ENCODE measurements at places on chromosomes 5 and 9. TPM values are rescaled to one million over a fixed set of nuclear protein-coding genes. Genes with fewer than 3 reads are reported as not detected.

- no peak for DNase-seq
- H3K4me1 ChIP-seq: no peaks in the 10 kb centered on the region
- H3K4me3 ChIP-seq: no peak overlapping the region
- no peak overlapping the region for H3K27ac ChIP-seq
- peaks cover 25% of the 10 kb centered on the region for H3K27me3 ChIP-seq
- no peaks in the 10 kb centered on the region for H3K36me3 ChIP-seq
Measured at GRCh38 chr9:117772960-117773359, 68.8 kb downstream of the TLR4 start.

GRCh38 chr9:94945197-94946144, 219.0 kb downstream of the AOPEP start:
- H3K27ac ChIP-seq: no peak overlapping the region
- no peaks in the 10 kb centered on the region for H3K36me3 ChIP-seq
- no peak overlapping the region for H3K4me3 ChIP-seq
- peaks cover 9% of the 10 kb centered on the region for H3K4me1 ChIP-seq
- DNase-seq: no peak

The DMRTA1 gene
- total RNA-seq: not detected

DNA sequence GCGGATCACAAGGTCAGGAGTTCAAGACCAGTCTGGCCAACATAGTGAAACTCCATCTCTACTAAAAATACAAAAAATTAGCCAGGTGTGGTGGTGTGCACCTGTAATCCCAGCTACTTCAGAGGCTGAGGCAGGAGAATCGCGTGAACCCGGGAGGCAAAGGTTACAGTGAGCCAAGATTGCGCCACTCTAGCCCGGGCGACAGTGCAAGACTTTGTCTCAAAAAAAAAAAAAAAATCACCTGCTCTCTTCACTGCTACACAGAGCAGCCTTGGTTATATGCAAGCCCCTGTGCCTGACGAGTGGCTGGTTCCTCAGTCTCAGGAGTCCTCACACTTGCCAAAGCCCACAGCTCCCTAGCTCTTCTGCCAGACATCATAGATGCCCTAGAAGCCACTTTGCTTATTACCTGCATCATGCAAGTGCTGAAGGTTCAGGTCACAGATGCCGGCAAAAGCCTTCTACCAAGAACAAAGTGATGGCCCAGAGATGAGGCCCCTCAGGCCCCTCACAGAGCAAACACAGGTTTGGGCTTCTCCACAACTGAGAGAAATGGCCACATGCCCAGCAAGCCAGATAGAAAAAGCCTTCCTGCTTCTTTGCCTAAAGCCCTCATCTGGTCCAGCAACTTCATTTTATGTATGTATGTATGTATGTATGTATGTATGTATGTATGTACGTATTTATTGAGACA, 176.4 kb downstream of the AUH start:
- H3K27me3 ChIP-seq: no peaks in the 10 kb centered on the region
- DNase-seq: no peak
- H3K4me3 ChIP-seq: no peak overlapping the region
- peaks cover 30% of the 10 kb centered on the region for H3K4me1 ChIP-seq
- peaks cover 29% of the 10 kb centered on the region for H3K36me3 ChIP-seq

DNA sequence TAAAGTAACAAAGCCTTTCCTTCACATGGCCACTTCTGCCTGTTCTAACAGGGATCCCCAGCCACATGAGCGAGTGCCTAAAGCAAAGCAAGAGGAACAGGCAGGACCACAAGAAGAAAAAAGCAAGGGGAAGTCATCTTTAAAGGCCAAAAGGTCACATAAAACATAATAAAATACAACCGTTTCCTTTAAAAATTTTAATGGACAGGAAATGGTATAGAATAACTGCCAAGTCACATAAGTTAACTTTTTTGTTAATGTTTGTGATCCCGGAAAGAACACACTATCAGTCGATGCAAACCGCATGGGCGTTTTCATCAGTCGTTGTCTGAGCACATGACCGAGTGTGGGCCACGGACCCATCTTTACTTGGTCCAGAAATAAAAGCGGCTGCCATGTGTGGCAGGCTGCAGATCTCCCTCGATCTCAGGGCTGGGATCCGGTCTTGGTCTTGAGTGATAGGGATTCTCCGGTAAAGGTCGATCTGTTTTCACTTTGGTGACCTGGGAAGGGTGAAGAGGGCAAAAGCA, 15.6 kb downstream of the NDUFA8 start:
- no peaks in the 10 kb centered on the region for H3K4me1 ChIP-seq
- H3K36me3 ChIP-seq: peaks cover 36% of the 10 kb centered on the region
- DNase-seq: no peak
- no peaks in the 10 kb centered on the region for H3K27me3 ChIP-seq
- H3K27ac ChIP-seq: no peak overlapping the region

- H3K27me3 ChIP-seq: peaks cover 23% of the 10 kb centered on the region
- H3K4me3 ChIP-seq: no peak overlapping the region
- no peaks in the 10 kb centered on the region for H3K4me1 ChIP-seq
Measured at GRCh38 chr5:154095904-154096303, 57.1 kb downstream of the MFAP3 start.

GRCh38 chr5:135235551-135236227, 163.3 kb downstream of the MACROH2A1 start:
- H3K4me3 ChIP-seq: no peak overlapping the region
- DNase-seq: no peak
- no peak overlapping the region for H3K27ac ChIP-seq

DNA sequence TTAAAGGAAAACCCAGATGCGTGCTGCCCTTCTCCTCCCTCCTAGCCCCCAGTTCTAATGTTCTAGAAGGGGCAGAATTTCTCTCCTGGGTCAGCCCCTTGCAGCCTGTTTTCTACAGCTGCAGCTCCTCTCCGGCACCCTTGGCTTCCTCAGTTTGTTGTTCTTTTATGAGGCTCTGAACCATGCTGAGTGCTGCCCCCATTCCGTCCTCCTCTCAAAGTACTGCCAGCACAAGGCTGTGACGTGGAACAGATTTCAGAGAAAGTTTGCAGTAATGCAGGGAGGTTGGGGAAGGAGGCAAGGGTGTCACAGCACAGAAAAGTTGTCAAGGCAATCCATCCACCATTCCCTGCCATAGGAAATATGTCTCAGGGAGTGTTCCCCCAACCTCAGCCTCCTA, 63.3 kb downstream of the RGS3 start:
- H3K27me3 ChIP-seq: no peaks in the 10 kb centered on the region
- H3K36me3 ChIP-seq: peaks cover 85% of the 10 kb centered on the region
- no peak overlapping the region for H3K27ac ChIP-seq
- DNase-seq: no peak
- H3K4me1 ChIP-seq: peaks cover 51% of the 10 kb centered on the region
- H3K4me3 ChIP-seq: no peak overlapping the region

The GBA2 gene
- 57.0 TPM for total RNA-seq

The HRH2 gene
- total RNA-seq: 34.3 TPM

- no peak for DNase-seq
- peaks cover 12% of the 10 kb centered on the region for H3K27me3 ChIP-seq
- no peak overlapping the region for H3K4me3 ChIP-seq
- no peak overlapping the region for H3K27ac ChIP-seq
Measured at GRCh38 chr9:104958751-104959150, 30.8 kb upstream of the ABCA1 start.

GRCh38 chr5:149749481-149750365, 19.6 kb downstream of the PPARGC1B start:
- no peak overlapping the region for H3K27ac ChIP-seq
- no peaks in the 10 kb centered on the region for H3K27me3 ChIP-seq
- DNase-seq: no peak
- peaks cover 6% of the 10 kb centered on the region for H3K4me1 ChIP-seq
- no peaks in the 10 kb centered on the region for H3K36me3 ChIP-seq
- no peak overlapping the region for H3K4me3 ChIP-seq
